Activated CD8-positive, alpha-beta memory T cell treated with anti-CD3 and anti-CD28 coated beads for 24 hours (primary cell): ENCODE measurements at places on chromosomes 4 and X.

GRCh38 chrX:19617550-19617949 is 102.2 kb upstream of the MAP3K15 start:
- no peak for DNase-seq

DNA sequence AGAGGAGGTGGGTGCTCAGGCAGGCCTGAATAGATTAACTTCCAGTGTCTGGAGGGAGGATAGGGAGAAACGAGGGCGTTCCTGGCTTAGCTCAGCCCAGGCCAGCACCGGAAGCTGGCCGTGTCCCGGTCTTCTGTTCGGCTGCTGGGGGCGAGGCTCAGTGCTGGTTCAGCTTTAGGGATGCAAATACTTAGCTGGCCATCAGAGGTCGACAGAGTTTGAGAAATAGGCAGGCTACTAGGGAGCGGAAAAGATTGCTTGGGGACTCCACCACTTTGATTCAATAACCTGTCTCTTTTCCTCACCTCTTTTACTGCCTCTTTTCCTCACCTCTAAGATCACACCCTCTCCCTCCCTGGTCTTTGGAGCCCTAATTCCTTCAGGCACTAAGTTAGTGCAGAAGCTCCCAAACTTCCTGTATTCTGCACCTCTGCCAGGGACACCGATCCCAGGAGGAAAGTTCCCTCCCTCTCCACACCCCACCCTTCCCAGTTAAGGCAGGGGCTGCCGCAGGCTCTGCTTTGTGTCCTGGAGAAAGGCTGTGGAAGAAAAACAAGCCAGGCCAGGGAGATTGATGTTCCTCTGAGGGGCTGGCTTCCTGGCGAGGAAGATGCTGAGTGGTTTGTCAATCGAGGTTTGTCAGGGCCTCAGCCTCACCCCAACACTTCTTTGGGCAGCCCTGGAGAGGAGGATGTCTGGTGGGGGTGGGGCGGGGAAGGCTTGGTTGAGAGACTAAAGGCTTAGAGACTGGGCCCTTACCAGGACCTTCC is 6.0 kb upstream of the EFNB1 start:
- DNase-seq = peak; percentile 55

- no peak for DNase-seq
Measured at GRCh38 chr4:142420311-142421095, 425.6 kb downstream of the INPP4B start.

- no peak for DNase-seq
Measured at GRCh38 chr4:48787056-48787455, 7.0 kb upstream of the FRYL start.

GRCh38 chr4:159564615-159565014 is 461.7 kb downstream of the RAPGEF2 start:
- no peak for DNase-seq

GRCh38 chr4:92279296-92279695 is 24.5 kb upstream of the GRID2 start:
- DNase-seq = no peak

GRCh38 chr4:150152766-150153165 is 74.5 kb downstream of the DCLK2 start:
- DNase-seq = no peak

DNA sequence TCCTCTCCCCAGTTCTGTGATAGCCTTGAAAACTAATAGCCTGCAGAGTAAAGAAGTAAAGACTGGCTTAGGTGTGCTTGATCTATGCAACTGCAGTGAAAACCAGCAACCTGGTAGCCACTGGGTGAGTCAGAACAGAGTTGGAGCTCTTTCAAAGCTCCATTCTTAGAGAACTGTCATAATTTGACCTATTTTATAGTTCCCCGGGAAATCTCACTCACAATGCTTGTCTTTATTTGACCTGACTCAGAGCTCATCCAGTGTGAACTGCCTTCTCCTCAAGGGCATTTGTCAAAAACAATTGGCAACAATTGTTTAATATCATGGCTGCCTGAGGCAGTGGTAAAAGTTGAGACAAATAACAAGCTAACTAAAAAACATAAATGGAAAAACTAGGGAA is 213.0 kb upstream of the NHS start:
- DNase-seq = no peak

DNA sequence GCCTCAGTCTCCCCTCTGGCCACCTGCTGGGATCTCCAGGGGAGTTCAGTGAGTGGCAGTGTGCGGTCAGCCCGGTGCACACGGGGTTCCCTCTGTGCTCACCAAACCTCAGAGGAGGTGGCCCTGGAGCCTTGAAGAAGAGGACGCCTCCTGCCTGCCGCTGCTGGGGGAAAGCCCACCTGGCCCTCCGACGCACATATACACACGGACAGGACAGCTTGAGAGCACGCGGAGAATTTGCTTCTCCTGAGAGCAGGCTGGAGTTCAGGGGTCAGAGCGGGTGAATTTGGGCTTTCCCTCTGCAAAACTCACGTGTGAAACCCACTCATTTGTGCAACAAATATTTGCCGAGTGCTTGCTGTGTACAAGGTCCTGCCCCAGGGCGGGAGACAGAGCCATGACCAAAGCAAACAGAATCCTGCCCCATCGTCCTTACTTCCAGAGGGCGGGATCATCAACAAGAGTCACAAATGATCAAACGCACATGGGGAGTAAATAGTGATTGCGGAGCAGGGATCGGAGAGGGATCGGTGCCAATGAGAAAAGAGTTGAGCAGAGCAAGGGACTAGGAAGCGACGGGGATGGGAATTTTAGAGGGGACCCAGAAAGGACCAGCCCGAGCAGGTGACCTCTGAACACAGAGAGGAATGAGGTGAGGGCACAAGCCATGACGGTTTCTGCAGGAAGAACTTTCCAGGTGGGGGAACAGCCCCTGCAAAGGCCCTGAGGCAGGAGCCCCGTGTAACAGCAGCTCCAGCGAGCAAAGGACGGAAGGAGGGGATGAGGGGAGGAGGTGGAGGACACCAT is 17.6 kb downstream of the BLOC1S4 start:
- no peak for DNase-seq

GRCh38 chr4:101835121-101835904 is 44.8 kb downstream of the BANK1 start:
- DNase-seq = no peak
